ENCODE measurements at places on chromosomes 12 and 14. TPM values are rescaled to one million over a fixed set of nuclear protein-coding genes. Genes with fewer than 3 reads are reported as not detected.

Gene CLEC6A
- not detected for total RNA-seq

Gene FIGNL2
- not detected for total RNA-seq

DNA sequence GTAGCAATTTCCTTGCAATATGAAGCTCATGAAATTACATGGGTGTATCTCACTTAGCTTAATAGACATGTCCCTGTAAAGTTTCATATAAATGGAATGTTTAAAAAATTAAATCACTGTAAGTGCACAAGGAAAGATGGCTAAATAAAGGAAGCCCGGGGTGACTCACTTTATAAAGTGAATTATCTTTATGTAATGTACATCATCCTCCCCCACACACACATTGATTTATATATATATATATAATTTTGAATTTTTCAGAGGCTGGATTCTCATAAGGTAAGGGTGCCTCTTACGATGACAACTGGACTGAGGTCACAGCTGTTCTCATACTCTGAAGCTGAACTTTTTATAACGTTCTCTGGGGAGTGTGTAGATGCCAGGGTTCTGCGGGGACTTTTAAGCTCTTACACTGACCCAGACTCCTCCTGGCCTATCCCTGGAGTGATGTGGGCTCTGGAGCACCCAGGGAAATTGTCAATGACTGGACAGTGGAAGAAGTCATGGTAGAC lies 108.7 kb upstream of the HIF1A start:
- no peak for DNase-seq
- no peaks in the 10 kb centered on the region for H3K36me3 ChIP-seq
- no peaks in the 10 kb centered on the region for H3K27me3 ChIP-seq
- H3K4me1 ChIP-seq, result peaks cover 6% of the 10 kb centered on the region
- H3K4me3 ChIP-seq, result no peak overlapping the region
- H3K27ac ChIP-seq, result no peak overlapping the region

DNA sequence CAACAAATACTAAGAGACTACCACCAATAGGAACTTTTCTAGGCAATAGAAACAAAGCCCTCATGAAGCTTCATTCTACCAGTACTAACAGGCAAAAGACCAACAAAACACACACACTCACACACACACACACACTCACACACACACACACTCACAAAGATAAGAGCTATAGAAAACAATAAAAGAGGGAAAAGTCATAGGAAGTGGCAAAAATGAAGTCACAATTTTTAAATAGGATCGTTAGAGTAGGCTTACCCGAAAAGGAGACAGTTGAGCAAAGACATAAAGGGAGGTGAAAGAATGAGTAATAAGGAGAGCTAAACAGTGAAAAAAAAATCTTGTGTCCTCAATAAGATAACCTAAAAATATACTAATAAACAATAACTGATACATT lies 66.5 kb downstream of the C2CD5 start:
- no peak overlapping the region for H3K27ac ChIP-seq
- H3K4me3 ChIP-seq, result no peak overlapping the region
- no peaks in the 10 kb centered on the region for H3K27me3 ChIP-seq
- no peak for DNase-seq
- H3K36me3 ChIP-seq, result peaks cover 38% of the 10 kb centered on the region

- H3K4me1 ChIP-seq, result no peaks in the 10 kb centered on the region
- H3K36me3 ChIP-seq, result no peaks in the 10 kb centered on the region
- no peak overlapping the region for H3K27ac ChIP-seq
- H3K27me3 ChIP-seq, result no peaks in the 10 kb centered on the region
- no peak for DNase-seq
- no peak overlapping the region for H3K4me3 ChIP-seq
Observed at GRCh38 chr14:26138764-26139445, 458.9 kb downstream of the NOVA1 start.

GRCh38 chr12:93048656-93049055 lies 119.6 kb upstream of the EEA1 start:
- no peaks in the 10 kb centered on the region for H3K27me3 ChIP-seq
- no peak overlapping the region for H3K4me3 ChIP-seq
- H3K36me3 ChIP-seq, result no peaks in the 10 kb centered on the region
- H3K27ac ChIP-seq, result no peak overlapping the region
- no peak for DNase-seq

GRCh38 chr14:100588671-100589070 lies 1.5 kb upstream of the BEGAIN start:
- H3K4me1 ChIP-seq, result no peaks in the 10 kb centered on the region
- no peak overlapping the region for H3K4me3 ChIP-seq
- DNase-seq, result no peak
- no peaks in the 10 kb centered on the region for H3K27me3 ChIP-seq
- no peaks in the 10 kb centered on the region for H3K36me3 ChIP-seq

- DNase-seq, result no peak
- H3K36me3 ChIP-seq, result no peaks in the 10 kb centered on the region
- H3K4me1 ChIP-seq, result no peaks in the 10 kb centered on the region
- no peak overlapping the region for H3K4me3 ChIP-seq
- H3K27ac ChIP-seq, result no peak overlapping the region
- H3K27me3 ChIP-seq, result no peaks in the 10 kb centered on the region
Observed at GRCh38 chr14:60777856-60778578, 43.5 kb downstream of the MNAT1 start.

Gene SLC6A15
- not detected for total RNA-seq

DNA sequence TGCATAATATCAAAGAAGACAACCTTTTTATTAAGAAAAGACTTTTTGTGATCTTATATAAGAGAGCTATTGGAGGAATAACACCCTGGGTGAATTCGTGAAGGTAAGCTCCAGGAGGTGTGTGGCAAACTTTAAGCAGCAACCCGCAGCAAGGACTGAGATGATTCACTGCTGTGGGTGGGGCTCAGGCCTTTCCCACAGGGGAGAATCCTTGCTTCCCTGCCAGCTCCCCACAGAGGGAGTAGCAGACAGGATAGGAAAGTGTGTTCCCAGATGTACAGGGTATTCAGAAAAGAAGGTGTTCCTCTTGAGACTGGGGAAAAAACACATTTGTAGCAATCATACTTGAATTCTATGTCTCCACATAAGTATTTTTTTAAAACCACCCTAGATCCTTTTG lies 9.2 kb downstream of the NDUFA12 start:
- H3K27ac ChIP-seq, result no peak overlapping the region
- H3K27me3 ChIP-seq, result no peaks in the 10 kb centered on the region
- no peak for DNase-seq
- no peaks in the 10 kb centered on the region for H3K4me1 ChIP-seq
- peaks cover 39% of the 10 kb centered on the region for H3K36me3 ChIP-seq
- no peak overlapping the region for H3K4me3 ChIP-seq

- H3K27me3 ChIP-seq, result no peaks in the 10 kb centered on the region
- peak overlapping the region; percentile 36 for H3K27ac ChIP-seq
- H3K4me3 ChIP-seq, result no peak overlapping the region
- H3K4me1 ChIP-seq, result no peaks in the 10 kb centered on the region
Observed at GRCh38 chr12:15196678-15197505, 24.3 kb downstream of the RERG start.

- peak; percentile 18 for DNase-seq
- H3K4me3 ChIP-seq, result no peak overlapping the region
- H3K4me1 ChIP-seq, result no peaks in the 10 kb centered on the region
- H3K27ac ChIP-seq, result no peak overlapping the region
Observed at GRCh38 chr12:122747224-122748135, 5.1 kb upstream of the DENR start.

DNA sequence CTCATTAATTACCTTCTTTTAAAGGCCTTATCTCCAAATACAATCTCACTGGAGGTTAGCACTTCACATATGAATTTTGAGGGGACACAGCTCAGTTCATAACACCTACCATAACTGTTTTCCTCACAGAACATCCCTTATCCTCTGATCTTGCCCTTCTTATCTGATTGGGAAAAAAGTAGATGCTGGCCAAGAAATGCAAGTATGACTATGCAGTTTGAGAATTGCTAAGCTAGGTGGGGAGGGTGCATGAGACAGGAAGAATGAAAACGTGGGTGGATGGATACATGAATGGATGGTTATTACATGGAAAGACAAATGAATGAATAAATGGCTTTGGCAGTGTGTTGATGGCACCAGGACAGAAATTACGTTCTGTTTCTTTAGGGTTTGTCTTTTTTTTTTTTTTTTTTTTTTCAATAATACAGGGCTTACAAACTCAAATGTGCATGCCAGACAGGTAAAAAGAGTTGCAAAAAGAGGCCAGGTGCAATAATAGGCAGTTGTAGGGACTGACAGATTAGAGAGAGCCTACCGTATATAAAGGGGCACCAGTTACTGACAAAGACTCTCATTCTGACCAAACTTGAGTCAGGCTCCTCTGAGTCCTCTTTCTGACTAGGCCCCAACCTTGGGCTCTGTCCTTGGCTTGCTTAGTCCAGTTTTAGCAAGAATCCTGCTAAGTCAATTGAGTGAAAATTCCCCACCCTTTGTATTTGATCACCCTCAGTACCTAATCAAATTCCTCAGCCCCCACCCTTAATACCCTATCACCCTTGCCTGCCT lies 304.9 kb downstream of the ZFP36L1 start:
- no peak overlapping the region for H3K27ac ChIP-seq
- H3K27me3 ChIP-seq, result no peaks in the 10 kb centered on the region
- no peak for DNase-seq
- H3K36me3 ChIP-seq, result no peaks in the 10 kb centered on the region
- H3K4me3 ChIP-seq, result no peak overlapping the region

Gene SOAT2
- total RNA-seq, result not detected

DNA sequence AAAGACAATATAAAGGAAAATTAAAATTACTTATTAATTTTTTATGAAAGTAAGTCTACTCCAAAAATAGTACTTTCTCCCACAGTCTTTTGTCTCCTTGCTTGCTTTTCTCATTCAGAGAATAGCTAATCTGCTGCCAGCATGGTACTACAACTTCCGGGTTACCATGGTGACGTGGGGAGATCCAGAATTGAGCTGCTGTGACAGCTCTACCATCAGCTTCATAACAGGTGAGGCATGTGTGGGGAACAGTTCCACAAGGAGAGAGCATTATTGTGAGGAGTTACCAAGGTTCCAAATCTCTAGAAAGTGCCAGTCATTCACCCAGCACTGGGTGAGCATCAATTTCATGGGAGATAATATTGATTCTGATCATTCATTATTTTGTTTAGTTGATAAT lies 197.8 kb downstream of the PTPRO start:
- no peaks in the 10 kb centered on the region for H3K27me3 ChIP-seq
- H3K27ac ChIP-seq, result no peak overlapping the region
- no peak overlapping the region for H3K4me3 ChIP-seq
- H3K4me1 ChIP-seq, result no peaks in the 10 kb centered on the region
- no peaks in the 10 kb centered on the region for H3K36me3 ChIP-seq

DNA sequence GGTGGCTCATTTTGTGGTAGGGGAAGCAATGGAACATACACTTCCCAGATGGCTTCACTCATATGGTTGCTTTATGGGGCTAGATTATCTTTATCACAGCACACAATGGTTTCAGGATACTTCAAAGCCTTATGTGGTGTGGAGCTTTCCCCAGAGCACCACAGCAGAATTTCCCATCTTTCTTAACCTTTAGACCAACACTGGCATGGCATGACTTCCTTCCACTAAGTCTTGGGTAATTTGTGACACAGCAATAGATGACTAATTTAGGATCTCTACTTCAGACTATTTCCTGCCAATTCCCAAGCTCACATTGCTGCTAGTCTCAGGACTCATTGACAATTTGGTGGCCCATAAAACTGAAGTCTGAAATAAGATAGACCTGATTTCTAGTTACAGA lies 36.9 kb upstream of the DCN start:
- H3K4me1 ChIP-seq, result no peaks in the 10 kb centered on the region
- no peak overlapping the region for H3K27ac ChIP-seq
- no peaks in the 10 kb centered on the region for H3K36me3 ChIP-seq
- no peaks in the 10 kb centered on the region for H3K27me3 ChIP-seq
- no peak overlapping the region for H3K4me3 ChIP-seq

DNA sequence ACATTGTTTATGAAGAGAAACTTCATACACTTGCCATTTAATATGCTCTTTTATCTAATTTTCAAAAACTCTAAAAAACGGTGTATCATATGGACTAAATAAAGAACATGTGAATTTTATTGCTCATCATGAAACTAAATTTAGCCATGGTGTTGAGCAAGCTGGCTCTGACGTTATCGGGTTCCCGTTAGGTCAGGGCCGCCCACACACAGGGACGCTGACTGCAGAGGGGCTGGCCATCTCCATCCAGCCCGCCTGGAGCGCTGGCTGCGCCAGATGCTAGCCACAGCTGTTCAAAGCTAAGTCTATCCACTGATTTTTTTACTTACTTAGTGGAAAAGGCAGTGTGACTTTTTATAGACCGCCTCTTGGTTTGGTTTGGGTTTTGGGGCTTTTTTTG lies 36.5 kb upstream of the DYNC1H1 start:
- DNase-seq, result peak; percentile 29
- H3K36me3 ChIP-seq, result no peaks in the 10 kb centered on the region
- H3K4me3 ChIP-seq, result no peak overlapping the region
- no peaks in the 10 kb centered on the region for H3K27me3 ChIP-seq

DNA sequence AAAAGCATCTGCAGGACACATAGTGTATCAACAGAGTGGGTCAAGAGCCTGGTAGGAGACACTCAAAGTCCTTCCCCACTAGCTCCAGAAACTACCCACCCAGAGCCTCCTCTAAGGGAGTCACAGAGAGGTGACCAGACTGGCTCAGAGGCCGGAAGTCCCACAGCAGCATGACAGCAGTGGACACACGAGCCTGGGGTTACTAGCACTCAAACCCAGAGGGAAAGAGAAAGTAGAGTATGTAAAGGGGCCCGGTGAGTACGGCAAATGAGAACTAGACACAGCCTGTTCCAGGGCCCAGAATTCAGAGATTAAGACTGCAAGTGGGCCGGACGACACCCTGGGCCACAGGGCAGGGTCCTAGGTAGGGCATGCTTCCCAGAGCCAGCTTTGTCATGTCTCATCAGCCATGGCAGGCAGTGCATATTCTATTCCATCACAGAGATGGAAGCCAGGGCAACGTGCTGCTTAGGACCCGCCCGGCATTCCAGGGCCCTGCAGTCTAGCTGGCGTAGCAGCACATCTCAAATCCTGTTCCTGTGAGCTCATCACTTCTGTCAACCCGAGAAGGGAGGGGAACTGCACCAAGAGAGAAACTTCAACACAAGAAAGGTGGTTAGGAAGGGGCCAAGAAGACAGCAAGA lies 4.2 kb downstream of the IFFO1 start:
- no peak overlapping the region for H3K4me3 ChIP-seq
- H3K36me3 ChIP-seq, result no peaks in the 10 kb centered on the region
- peak overlapping the region; percentile 80 for H3K27ac ChIP-seq
